NCI-H2081 (cell line): ENCODE measurements at places on chromosomes 5 and 9.

DNA sequence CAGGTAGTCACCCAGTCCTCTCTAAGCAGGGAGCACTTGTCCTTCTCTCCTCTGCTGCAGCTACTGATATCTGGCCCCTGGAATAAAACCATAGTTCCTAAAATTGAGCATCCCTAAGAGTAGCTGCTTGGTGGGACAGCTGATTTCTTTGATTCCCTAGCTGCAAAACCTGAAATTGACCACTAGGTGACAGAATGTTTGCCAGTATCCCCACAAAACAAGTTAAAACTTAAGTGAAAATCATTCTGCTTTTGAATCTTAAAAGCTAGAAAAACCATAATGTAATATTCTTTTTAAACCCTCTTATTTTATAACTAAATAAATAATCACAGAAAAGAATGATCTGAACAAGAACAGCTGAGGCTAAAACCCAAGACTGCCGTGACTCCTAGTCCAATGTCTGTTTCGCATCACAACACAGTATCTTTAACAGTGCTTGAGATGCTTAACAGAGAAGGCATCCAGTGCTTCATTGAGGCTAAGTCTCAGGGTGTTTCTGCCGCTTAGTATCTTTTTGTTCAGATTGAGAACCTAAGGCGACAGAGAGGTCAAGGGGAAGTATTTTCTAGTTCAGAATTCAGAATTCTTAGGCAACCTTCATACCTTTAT is 24.4 kb upstream of the TAL2 start:
- no peak for DNase-seq

DNA sequence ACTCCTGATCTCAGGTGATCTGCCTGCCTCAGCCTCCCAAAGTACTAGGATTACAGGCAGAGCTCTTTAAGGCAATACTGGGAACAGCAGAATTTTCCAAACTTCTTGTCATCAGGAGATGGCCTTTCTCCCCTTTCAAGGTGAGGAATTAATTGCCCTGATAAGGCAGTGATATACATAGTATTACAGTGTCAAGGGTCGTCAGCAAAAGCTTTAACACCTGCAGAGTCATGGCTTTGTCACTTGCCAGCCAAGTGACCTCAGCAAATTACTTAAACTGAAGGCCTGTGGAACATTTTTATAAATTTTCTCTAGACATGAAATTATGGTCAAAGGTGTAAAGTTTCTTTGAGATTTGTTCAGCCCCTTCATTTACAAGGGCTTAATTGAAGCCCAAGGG is 59.5 kb downstream of the FBXO38 start:
- no peak for DNase-seq

GRCh38 chr9:94802793-94803192 is 76.3 kb downstream of the AOPEP start:
- DNase-seq, result no peak

DNA sequence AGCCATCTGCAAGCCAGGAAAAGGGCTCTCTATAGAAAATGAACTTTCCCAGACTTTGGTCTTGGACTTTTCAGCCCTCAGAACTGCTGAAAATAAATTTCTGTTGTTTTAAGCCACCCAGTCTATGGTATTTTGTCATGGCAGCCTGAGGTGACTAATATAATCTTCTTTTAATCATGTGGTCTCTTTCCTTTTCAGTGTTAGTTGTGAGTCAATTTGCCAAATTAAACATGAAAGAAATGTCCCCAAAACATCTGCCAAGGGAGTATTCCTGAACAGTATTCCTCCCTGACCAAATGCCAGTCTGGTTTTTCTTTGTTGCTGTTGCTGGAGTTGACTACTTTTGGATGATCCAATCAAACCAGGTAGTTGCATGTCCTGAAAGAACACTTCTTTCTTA is 4.7 kb upstream of the YTHDC2 start:
- DNase-seq, result no peak

DNA sequence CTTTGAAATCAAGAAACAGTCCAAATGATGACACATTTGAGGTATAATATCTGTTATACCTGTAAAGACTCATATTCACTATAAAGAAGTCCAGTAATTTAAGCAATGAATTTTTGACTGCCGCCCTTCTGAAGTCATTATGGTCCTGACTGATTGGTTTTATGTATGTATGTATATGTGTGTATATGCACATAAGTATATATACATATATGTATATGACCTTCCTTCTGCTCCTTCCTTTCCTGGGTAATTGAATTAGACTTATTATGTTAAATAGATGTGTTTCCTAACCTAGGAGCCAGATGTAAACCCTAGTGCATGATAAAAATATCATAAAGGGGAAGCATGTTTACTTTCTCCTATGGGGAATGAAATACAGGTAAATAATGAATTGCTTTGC is 343.1 kb upstream of the BRINP1 start:
- no peak for DNase-seq

- DNase-seq, result no peak
Observed at GRCh38 chr5:21663082-21663481, 1190.1 kb downstream of the CDH12 start.

DNA sequence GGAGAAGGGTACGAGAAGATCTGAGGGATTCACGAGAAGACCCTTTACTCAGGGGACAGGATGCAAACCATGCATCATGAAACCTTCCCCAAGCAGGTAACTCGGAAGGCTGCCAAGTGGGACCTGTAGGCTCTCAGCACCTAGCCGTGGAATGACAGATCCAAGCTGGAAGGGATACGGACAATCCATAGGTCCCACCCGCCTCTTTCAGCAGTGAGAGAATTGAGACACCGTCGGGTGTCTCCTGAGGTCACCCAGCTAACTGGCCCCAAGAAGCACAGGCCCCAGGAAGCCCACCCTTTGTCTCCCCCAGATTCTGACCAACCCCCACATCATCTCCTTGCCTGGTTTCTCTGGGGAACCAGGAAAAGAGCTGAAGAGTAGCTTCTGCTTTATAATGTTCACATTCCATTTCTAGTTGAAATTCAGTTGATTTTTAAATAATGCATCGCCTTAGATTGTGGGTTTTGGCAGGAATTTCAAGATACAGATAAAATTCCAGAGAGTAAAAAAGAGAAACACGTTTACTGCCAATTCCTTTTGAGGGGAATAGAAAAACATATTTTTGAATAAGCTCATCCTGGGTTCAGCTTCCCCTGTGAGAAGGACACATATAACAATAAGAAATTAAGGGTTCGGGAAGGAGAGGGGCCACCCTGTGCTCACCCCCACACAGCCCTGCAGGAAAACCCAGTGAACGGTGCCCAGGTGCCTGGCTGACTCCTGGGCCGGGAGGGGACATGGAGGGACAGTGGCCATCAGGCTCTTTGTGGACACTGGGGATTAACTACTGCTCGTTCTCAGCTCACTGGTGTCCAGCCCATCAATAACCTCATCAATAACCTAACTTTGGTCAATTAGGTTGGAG is 51.1 kb downstream of the NSUN2 start:
- no peak for DNase-seq
